ENCODE measurements at places on chromosomes 12 and 14. TPM values are rescaled to one million over a fixed set of nuclear protein-coding genes. Genes with fewer than 3 reads are reported as not detected.

- DNase-seq = no peak
Observed at GRCh38 chr14:58724206-58724605, 86.4 kb downstream of the DACT1 start.

- no peak for DNase-seq
Observed at GRCh38 chr12:8648576-8649205, 13.9 kb downstream of the MFAP5 start.

DNA sequence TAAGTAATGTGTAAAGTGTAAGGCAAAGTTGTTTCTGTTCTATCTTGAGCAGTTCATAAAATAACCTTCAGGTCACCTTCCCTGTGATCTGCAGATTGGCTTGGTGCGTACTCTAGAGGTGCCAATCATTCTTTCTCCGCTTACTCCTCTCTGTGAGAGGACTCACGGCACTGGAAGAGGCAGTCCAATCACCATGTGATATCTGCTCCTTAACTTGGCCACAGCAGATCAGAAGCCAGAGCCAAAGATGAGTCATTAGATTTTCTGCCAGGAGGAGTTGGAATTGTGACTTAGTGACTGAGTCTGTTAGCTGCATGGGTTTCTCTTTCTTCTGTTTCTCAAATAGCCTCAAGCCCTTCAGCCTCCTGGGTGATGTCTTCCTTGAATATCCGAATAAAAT lies 165.5 kb downstream of the SLC41A2 start:
- peak; percentile 84 for DNase-seq

SIX1 gene
- 56.3 TPM for polyA plus RNA-seq

- no peak for DNase-seq
Observed at GRCh38 chr12:49020441-49020840, 1.9 kb upstream of the PRKAG1 start.

- DNase-seq = no peak
Observed at GRCh38 chr12:34295366-34296142, 273.3 kb downstream of the ALG10 start.

DNA sequence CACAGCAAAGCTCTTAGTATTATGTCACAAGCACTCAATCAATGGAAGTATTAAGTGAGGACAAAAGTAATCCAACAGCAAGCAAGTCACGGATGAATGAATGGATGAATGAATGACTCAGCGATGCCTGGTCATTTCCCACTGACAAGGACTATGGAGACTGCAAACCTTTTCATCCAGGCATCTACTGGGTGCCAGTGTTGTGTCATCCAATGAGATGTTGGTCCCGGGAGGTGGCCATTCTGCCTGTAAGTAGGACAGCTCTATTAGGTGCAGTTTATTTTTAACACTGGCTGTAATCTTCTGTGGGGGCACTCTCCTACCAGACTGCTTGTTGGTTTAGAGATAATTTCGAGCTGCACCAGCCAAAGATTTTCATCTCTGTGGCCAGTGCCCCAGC lies 39.4 kb downstream of the STAB2 start:
- DNase-seq = peak; percentile 34

IFT81 gene
- polyA plus RNA-seq = 20.8 TPM

NR2C1 gene
- polyA plus RNA-seq = 45.0 TPM

TAS2R42 gene
- polyA plus RNA-seq = not detected

DNA sequence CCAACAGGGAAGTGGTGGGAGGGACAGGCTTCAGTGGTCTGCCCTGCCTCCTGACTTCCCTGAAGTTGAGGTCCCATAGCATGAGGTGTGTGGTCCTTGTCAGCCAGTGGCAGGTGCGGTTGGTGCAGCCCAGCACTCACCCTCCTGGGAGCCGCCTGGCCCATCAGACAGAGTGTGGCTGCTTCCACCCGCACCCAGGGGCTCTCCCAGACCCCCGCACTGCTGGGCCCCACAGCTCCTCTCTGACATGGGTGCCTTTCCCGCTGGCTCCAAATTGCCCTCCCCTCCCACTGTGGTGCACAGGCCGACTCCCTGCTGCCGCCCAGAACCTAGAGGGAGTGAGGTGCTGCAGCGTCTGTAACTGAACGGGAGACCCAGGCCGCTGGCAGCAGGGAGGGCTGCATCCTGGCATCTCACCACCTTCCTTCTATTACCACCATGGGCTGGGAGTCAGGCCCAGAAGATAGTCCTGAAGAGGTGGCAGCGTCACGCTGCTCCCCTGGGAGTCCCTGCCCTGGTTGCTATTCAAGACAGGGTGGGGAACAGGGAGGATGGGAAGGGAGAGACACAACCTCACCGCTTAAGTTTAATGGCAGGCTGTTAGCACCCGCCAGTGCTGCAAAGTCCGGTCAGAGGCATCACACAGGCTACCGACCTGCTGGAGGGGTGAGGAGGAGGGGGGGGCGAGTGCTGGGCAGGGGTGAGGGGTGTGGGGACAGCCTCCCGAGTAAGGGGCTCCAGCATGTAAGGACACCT lies 180.6 kb upstream of the PRMT8 start:
- DNase-seq = no peak

- DNase-seq = peak; percentile 8
Observed at GRCh38 chr14:79293482-79294177, 917.7 kb downstream of the DIO2 start.

DNA sequence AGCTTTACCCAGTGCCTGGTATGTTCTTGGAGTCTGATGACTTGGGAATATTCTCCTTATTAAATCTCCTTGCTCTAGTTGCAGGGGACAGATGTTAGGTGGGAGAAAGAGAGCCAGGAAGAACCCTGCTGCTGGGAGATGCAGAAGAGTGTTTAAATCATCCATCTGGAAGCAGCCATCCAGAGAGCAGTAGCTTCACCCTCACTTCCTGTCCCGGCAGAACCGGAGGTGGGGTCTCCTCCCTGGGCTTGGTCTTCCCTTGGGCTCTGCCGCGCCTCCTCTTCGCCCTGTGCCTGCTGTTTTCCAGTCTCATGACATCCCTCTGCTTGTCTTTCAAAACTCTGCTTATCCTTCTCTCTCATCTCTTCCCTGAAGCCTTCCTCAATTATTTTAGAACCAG lies 15.5 kb downstream of the B4GALNT3 start:
- no peak for DNase-seq

DNA sequence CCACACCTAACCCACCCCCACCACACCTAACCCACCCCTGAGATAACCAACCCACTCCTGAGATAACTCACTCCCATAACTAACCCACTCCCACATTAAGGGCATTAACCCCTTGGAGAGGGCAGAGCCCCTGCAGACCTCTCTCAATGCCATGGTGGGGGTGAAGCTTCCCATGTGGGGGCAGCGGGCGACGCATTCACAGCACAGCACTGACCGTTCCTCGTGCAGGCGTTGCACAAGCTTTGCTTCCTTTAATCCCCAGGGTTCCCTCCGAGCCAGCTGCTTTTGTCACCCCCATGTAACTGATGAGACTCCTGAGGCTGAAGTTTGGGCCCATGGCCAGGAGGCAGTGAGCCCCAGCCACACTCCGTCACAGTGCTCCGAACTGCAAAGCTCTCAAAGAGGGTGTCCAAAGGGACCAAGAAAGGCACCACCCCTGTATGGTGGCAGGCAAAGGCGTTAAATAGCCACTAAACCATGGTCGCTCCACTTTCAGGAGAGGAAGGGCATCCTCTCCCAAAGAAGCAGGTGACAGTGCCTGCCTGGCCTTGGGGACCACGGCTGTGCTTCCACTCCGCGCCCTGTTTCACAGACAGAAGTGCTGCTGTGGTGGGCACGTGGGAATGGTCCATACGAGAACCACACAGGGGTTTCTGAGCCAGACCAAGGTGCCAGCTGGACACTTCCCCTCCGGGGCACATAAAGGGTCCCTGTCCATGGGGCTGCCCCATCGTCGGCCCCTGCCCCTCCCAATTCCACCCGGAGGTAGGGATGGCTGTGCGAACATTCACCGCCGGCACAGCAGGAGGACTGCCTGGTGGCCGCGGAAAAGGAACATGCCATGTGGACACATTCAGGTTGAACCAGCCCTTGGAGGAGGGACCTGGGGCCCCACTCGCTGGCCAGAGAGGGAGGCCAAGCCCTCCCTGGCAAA lies 28.3 kb downstream of the GALNT9 start:
- no peak for DNase-seq

BIN2 gene
- 3.9 TPM for polyA plus RNA-seq

Measured in muscle of back (tissue), 13 donors.